ENCODE measurements at places on chromosomes 6 and 20.

DNA sequence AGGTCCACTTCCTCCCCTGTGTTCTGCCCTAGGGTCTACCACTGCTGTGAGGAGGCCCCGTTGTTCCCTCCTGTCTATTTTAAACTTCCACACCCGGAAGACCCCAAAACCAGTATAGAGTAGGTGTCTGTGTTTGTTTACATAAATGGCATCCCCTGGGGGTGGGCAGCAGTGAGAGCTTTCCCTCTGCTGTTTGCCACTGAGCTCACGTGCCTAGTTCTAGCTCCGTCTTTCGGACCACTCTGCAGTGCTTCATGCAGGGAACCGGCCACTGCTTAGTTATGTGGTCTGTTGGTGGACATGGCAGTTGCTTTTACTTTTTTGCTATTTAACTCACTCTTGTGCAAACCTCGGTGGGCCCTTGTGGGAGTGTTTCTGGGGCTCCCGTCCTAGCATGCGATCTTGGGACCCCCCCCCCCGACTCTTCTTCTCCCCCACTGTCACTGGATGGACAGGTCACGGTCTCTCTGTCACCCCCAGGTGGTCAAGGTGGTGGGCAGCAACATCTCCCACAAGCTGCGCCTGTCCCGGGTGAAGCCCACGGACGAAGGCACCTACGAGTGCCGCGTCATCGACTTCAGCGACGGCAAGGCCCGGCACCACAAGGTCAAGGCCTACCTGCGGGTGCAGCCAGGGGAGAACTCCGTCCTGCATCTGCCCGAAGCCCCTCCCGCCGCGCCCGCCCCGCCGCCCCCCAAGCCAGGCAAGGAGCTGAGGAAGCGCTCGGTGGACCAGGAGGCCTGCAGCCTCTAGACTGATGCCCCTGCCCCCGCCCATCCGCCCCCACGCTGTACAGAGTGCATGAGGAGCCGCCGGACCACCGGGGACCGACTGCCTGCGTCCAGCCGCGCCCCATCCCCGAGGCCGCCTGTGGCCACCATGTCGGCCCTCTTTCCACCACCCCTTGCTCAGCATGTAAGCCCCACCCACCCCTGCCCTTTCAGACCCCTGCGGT, 40.9 kb downstream of the VSTM2L start:
- no peak for DNase-seq

DNA sequence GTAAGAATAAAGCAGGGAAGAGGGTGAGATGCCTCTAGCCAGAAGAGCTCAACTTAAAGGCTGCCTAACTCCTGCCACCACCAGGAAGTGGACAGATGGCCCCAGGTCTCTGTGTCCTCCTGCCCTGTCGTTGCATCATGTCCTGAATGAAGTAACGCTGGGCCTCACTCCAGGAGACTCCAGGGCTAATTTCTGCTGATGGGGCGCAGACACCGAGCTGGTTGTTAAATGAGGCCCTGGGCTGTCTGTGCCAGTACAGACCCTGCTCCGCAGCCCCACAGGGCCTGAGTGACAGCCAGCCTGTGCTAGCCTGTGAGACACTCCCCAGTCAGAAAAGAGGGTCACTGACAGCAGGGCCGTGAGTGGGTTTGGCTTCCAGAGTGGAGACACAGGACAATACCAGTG, 6.5 kb downstream of the IP6K3 start:
- DNase-seq, result no peak

- no peak for DNase-seq
These were observed 947.7 kb upstream of the MAP3K7 start for GRCh38 chr6:91534614-91535013.

GRCh38 chr6:30823534-30823865, 60.8 kb upstream of the DDR1 start:
- DNase-seq, result no peak

GRCh38 chr6:111600588-111601445, 4.9 kb downstream of the TRAF3IP2 start:
- no peak for DNase-seq

- DNase-seq, result no peak
These were observed 7.8 kb downstream of the UBE3D start for GRCh38 chr6:83057705-83058321.

- no peak for DNase-seq
These were observed 142.3 kb downstream of the ATXN1 start for GRCh38 chr6:16618962-16619361.

- DNase-seq, result no peak
These were observed 2.3 kb downstream of the THBD start for GRCh38 chr20:23047001-23047737.

DNA sequence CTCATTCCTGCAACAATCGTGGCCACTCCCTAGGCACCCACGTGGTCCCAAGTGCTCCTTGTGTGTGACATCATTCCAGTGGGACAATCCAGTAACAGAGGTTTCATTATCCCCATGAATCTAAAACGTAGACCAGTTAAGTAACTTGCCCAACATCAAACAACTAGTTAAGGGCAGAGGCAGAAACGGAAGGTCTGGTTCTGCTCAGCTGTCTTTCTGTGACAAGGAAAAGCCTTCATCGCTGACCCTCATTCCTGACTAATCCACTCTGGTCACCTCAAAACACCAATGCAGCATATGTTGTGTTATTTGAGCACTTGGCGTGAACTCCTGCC, 261.4 kb upstream of the JARID2 start:
- no peak for DNase-seq

DNA sequence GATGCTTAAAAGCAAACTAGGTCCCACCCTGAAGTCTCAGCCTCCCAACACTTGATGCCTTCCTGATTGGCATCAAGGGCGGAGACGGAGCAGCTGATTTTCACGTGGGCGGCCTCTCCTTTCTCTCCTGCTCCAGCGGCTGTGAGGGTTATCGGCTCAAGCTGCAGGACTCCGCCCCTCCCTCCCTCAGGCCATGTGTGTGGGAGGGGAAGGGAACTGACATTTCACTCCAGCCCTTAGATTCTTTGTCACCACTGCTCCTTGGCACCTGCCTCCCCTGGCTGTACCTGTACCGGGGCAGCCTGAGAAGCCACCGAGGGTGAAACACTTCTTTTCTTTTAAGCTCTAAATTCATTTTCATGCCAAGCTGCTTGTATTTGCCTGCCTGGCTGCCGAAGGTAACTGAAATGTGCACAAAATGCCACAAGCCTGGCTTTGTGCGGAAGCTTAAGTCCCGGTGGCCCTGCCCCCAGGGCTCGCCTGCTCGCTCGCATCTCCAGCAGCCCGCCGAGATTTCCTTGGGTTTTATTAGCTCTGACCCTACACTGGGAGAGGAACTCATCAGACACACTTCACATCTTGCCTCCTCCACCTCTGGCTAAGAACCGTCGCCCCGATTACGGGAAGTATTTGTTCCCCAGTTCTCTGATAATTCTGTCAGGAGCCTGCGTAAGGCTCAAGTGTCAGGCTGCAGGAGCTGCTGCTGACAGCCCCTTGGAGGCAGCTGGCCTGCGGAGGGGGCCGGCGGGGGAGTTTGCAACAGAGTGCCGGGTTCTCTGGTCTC, 9.6 kb upstream of the CPNE5 start:
- DNase-seq, result no peak

DNA sequence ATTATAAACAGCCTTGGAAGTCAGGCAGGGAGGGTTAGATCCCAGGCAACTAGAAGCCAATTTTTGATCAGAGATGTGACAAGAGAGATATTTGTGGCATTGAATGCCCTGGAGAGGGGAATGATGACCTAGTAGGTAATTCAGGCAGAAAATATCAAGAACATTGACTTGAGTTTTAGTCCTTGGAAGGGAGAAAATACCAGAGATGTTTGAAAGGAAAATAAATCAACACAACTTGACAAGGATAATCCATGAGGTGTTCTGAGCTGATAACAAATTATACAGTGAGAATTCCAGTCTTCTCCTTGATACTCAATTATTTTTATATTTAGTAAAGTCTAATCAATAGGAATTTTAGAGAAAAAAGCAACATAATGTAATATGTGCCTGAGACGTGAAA, 10.6 kb upstream of the MARCKS start:
- no peak for DNase-seq

GRCh38 chr6:133223452-133224029, 17.6 kb upstream of the EYA4 start:
- DNase-seq, result no peak

DNA sequence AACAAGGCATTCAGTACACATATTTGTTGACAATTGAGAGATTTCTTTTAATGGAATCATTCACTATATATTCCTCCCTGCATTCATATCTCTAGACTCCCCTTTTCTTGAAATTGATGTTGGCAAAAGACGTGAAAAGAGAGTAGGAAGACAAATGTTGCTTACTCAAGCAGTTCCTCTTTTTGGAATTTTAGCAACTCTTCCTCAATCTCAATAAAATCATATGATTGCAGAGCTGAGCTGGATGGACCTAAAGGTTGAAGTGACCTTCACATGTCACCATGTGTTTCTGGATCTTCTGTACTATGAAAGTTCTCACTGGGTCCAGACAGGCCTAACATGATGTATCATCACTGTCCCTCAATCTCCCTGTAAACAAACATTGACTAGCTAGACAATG, 18.6 kb downstream of the ADGRF1 start:
- DNase-seq, result no peak

DNA sequence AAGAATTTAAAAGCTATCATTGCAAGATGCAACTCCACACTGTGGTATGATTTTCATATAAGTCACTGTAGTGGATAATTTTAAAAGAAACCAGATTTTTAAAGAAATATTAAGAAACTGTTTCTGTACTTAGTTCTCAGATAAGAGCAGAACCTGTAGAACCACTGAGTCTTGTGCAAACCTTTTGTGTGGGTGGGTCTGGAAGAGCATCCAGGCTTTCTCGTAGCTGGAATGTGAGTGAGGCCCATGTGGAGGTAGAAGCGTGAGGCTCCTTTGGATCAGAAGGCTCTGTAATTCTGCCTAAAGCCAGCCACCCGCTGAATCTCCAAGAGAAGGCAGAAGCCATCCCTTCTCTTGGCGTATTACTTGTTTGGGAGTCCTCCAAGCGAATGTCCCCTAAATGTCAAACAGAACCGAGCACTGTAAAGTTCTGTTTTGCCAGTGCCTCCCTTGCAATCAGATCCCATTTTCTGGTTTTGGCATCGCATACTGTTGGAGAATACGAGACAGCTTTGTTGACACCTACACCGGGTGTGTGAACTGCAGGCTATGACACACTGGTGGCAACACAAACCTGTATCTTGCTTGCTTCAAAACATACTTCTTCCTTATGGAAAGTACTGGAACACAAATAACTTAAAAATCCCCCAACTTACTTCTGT, 188.7 kb downstream of the FOXC1 start:
- DNase-seq, result no peak

DNA sequence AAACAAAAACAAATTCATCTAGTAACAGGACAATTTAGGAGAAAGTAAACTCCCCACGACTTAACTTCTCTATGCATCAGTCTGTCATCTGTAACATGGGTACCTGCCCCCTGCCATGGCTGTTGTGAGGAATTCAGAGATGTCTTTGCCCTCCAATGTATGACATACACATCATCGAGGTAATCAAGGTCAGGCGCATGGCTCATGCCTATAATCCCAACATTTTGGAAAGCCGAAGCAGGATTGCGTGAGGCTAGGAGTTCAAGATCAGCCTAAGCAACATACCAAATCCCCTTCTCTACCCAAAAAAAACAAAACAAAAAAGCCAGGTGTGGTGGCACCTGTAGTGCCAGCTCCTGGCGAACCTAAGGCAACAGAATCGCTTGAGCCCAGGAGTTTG, 9.0 kb downstream of the EEF1A1 start:
- DNase-seq, result no peak

DNA sequence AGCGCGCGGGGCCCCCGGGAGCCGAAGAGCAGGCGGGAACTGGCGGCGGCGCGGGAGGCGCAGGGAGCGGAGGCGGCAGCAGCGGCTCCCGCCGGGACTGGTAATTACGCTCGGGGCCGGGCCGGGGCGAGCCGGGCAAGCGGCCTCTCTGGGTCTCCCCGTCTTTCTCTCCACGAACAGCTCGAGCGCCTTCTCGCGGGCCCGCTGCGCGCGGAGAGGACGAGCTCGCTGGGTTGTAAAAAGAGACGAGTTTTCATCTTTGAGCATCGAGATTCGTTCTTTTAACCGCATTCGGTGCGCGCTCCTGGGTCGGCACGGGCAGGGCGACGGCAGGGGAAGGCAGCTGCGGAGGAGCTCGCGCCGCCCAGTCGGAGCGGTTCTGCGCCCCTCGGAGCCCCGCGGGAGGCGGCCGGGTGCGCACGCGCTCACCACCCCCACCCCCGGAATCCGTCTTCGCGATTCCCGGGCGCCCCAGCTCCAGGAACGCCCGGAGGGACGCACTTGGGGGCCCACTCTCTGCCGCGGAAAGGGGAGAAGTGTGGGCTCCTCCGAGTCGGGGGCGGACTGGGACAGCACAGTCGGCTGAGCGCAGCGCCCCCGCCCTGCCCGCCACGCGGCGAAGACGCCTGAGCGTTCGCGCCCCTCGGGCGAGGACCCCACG, 38.0 kb downstream of the YTHDF1 start:
- DNase-seq, result no peak

DNA sequence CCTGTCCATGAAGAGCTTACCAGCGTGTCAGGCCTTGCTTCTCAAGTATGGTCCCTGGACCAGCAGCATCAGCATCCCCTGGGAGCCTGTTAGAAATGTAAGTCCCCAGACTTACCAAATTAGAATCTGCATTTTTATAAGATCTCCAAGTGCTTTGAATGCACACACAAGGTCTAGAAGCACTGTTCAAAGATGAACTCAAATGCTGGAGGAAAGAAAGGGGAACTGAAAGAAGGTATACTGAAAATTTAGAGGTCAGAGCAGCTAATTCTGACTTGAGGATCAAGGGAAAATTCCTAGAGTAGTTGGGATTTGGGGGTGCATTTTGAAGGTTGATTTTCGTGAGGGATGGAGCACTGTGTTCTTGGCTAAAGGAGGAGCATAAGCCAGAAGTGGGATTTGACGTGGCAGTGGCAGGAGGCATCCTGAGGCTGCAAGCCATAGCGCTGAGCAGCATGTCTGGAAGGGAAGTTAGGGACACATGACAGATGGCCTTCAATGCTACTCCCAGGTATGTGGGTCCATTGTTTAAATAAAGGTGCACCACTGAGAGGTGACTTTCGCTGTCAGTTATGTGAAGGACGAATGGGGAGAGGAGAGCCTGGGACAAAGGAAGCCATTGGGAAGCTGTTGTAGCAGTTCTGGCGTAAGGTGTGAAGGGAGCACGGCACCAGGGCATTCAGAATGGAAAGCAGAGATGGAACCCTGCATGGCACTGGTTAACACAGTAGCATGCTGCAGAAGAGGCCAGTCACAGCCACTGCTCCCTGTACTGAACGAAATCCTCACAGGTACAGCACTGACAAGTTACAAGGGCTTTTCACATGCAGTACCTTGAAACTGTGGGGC, 36.2 kb downstream of the ARMC2 start:
- DNase-seq, result no peak

- no peak for DNase-seq
These were observed 104.2 kb downstream of the PREX1 start for GRCh38 chr20:48723308-48724264.

Data from stimulated activated CD4-positive, alpha-beta T cell treated with anti-CD3 and anti-CD28 coated beads, Interleukin-2, amount 100 ng/mL, for 48 hours (primary cell).